ENCODE measurements at places on chromosomes 7 and 10. TPM values are rescaled to one million over a fixed set of nuclear protein-coding genes. Genes with fewer than 3 reads are reported as not detected.
A peak's percentile ranks its signal among the peaks of the same experiment; 100 is the strongest.

Gene MYPN
- total RNA-seq: 0.04 TPM

DNA sequence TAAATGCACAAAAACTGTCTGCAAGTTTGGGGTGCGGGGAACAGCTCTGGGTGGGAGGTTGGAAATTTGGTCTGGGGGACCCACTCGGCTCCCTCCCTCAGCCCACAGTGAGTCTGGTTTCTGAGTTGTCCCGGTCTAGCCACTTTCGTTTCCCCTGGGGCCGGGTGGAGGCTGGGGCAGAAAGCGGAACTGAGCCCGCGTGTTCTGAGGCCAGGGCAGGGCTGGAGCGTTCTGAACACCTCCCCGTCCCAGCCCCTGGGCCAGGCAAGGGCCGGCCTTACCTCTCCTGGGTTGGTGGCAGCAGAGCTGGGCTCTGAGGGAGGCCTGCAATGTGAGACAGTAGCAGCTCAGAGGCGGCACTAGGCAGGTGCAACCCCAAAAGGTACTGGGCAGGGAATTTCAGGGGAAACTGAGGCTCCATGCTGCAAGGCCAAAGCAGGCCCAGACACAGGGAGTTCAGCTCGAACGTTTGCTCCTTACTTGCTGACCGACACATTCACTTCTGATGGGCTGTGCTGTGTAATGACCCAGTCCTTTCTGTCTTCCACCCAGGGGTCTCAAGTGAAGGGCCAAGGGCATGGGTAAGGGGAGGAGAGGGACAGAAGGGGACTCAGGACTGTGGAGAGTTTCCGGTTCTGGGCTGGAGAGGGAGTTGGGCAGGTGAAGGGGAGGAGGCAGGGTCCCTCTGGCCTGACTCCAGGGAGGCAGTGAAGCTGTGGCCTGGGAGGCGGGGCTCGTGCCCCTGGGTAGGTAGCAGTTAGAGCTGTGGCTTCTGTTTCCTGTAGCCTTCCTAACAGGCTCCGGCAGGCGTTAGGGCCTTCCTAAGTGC, 3.0 kb downstream of the IRF5 start:
- no peak for DNase-seq

- DNase-seq: no peak
Observed at GRCh38 chr7:7792056-7792455, 73.6 kb upstream of the RPA3 start.

Gene PTPRE
- total RNA-seq: 10.3 TPM

GRCh38 chr10:88851706-88852105, at the start of gene ANKRD22:
TSS of gene ANKRD22 (minus strand) at chr10:88851844. CDS start at chr10:88851607, 237 bp downstream.
- peak; percentile 69 for DNase-seq

- no peak for DNase-seq
Observed at GRCh38 chr10:126185676-126186447, 202.4 kb downstream of the ADAM12 start.

Gene GHRHR
- total RNA-seq: not detected

- no peak for DNase-seq
Observed at GRCh38 chr7:24059775-24060174, 224.2 kb upstream of the NPY start.

GRCh38 chr10:24292304-24293293, 83.7 kb downstream of the KIAA1217 start:
- no peak for DNase-seq

Gene MSMB
- total RNA-seq: not detected

Gene SUPV3L1
- 41.2 TPM for total RNA-seq

Gene PON3
- not detected for total RNA-seq
